RWPE2 (cell line): ENCODE measurements at places on chromosomes 16 and 17.
A peak's percentile ranks its signal among the peaks of the same experiment; 100 is the strongest.

GRCh38 chr17:31778523-31778922 lies 80.5 kb downstream of the COPRS start:
- DNase-seq, result no peak

- no peak for DNase-seq
Measured at GRCh38 chr17:31548709-31549108, 157.2 kb downstream of the RAB11FIP4 start.

GRCh38 chr17:75877752-75878173 lies 618 bp downstream of the TRIM47 start:
- DNase-seq, result peak; percentile 84

DNA sequence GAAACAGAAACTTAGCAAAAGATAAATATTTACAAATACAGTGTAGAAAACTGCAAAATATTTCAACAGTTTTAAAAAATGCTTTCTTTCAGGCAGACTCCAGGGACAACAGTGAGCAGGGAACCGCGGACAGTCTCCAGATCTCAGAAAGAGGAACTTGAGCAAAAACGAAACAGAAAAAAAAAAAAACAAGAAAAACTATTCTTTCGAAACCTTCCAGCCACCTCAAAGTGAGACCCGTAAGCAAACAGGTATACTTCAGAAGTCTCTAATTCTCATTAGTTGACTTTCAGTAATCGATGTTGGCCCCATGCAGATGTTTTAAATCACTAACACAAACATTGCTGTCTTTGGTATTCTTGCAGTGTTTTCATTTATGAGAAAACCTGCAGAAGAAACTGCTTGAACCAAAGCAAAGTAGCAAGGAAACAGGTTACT lies 15.7 kb upstream of the CCL1 start:
- DNase-seq, result no peak

DNA sequence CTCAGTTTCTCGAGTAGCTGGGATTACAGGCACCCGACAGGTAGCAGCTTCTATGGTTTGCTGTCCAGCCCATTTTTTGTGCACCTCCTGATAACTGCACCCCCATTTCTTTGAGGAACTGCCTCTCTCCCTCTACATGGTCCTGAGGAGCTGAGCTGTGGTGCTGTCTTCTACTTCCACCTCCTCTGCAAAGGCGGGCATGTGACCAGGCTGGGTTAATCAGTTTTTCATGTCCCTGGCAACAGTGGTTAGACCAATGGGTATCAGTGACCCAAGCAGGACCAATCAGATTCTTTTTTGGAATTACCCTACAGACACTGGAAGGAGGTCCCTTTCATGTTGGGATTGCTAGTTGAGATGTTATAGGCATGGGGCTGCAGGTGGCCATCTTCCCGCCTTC lies 41.3 kb downstream of the TBX21 start:
- no peak for DNase-seq

DNA sequence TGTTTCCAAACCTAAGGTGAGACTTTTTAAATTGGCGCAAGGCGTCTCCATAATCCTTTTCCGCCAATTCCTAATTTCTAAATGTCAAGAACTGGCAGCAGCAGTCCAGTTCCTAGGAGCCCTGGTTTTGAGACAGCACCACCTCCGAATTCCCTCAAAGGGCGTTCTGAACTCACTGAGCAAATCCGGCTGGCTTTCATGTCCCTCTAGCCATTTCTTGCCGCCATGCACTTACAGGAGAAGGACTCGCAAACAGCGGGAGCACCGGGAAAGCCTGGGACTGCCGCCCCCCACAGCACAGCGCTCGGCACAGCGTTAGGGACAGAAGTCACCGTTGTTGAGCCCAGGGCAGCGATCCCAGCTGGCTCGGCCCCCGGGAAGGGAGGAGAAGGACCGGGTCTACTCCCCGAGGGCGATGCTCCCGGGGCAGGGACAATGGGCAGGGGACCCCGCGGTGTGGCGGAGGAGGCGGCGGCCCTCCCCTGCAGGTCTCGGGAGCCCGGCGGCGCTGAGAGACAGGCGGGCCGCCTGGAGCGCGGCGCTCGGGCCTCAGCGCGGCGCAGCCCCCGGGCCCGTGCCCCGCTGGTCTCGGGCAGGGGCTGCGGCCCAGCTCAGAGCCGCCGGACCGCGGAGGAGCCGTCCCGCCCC lies 545 bp downstream of the ARHGAP17 start:
- no peak for DNase-seq

- peak; percentile 99 for DNase-seq
Measured at GRCh38 chr17:50055426-50056216, at the start of gene ITGA3. Gene ITGA3, plus strand, starts transcription at chr17:50056110. Its CDS starts 330 bp downstream, at chr17:50056440.

GRCh38 chr16:9801651-9802050 lies 380.6 kb downstream of the GRIN2A start:
- no peak for DNase-seq

- DNase-seq, result no peak
Measured at GRCh38 chr16:56348168-56349085, 76.9 kb downstream of the AMFR start.

DNA sequence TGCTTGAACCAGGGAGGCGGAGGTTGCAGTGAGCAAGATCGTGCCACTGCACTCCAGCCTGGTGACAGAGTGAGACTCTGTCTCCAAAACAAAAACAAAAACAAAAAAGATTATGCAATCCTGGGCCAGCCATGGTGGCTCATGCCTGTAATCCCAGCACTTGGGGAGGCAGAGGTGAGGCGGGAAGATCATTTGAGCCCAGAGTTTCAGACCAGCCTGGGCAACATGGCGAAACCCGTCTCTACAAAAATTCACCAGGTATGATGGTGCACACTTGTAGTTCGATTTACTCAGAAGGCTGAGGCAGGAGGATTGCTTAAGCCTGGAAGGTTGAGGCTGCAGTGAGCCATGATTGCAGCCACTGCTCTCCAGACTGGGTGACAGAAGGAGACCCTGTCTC lies 109.6 kb downstream of the PPM1E start:
- DNase-seq, result no peak

DNA sequence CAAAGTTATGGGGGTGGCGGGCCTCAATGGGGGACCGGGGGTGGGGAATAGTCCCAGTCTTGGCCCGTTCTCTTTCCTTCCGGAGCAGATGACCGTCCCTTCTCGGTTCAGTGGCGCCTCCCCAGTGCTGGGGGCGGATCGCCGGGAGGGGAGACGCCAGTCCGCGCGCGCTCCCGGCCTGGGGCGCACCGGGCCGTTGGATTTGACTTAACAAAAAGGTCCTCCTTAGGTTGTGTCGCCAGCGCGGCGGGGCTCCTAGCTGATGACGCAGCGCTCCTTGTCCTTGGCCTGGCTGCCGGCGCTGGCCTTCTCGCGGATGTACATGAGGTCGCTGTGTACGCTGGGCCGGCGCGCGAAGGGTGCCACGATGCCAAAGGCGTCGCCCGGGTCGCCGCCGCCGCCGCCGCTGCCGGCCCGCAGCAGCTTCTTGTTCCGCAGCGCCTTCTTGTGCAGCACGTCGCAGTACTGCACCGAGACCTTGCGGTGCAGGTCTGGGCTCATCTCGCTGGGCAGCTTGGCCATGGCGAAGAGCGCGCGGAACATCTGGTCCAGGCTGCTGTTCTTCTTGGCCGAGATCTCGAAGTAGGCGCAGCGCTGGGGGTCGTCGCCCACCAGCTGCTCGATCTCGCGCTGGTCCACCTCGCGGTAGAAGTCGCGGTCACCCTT lies 1.2 kb downstream of the RASD1 start:
- DNase-seq, result peak; percentile 40

DNA sequence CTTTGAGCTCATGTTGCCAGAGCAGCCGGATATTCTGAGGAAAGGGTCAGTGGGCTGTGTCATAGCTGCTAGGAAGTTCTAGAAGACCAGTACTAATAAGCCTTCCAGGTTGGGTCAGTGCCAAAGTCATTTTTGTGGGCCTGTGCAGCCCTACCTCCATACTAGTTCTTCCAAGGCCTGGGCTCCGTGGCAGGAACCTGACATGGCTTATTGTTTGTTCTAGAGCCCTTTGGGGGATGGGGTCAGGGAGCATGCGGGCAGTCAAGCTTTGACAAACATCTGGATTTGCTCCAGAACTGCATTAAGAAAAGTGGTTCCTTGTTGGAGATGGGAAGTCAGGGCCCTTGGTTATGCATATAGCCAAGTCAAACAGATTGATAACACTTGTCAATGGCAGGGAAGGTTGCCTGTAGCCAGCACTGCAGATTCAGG lies 7.6 kb downstream of the ALKBH5 start:
- DNase-seq, result no peak

GRCh38 chr17:64534187-64534586 lies 27.4 kb downstream of the CEP95 start:
- no peak for DNase-seq

- DNase-seq, result no peak
Measured at GRCh38 chr17:3534881-3535252, 22.7 kb downstream of the TRPV3 start.

- no peak for DNase-seq
Measured at GRCh38 chr17:68706356-68706920, 105.3 kb upstream of the FAM20A start.

DNA sequence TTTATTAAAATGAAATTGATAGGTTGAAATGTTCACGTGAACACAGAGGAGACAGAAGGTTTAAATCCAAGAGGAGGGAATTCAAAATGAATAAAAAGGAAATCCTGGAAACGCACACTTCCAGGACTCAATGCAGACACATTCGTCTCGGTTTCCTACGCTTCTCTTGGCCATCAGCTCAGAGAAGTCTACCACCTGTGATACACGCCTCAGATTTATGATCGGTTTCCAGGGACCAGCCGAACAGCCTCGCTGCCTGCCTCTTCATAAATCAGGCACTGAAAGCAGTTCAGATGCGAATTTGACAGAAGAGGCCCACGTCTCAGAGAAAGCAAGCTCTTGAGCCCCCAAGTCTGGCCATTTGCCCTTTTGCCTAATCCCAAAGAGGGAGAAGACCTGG lies 125.5 kb upstream of the IRX3 start:
- no peak for DNase-seq

DNA sequence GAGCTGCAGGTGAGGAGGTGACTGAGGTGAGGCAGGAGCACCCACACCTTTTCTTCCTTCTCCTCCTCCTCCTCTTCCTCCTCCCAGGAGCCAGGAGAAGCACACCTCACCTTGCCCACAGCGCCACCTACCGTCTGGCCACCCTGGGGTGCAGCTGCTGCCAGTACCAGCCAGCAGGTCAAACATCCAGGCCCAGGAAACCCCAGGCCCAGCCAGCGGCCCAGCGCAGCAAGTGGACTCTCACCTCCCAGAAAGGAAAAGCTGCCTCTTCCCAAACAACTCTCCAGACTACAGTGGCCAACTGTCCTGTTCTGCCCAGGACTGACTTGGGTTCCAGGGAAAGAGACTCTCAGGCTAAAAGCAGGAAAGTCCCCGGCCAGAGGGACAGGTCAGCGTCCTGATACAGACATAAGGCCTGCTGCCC lies 22.7 kb downstream of the PEMT start:
- DNase-seq, result no peak

GRCh38 chr16:30443631-30444030 lies 2.0 kb downstream of the SEPHS2 start:
- no peak for DNase-seq

DNA sequence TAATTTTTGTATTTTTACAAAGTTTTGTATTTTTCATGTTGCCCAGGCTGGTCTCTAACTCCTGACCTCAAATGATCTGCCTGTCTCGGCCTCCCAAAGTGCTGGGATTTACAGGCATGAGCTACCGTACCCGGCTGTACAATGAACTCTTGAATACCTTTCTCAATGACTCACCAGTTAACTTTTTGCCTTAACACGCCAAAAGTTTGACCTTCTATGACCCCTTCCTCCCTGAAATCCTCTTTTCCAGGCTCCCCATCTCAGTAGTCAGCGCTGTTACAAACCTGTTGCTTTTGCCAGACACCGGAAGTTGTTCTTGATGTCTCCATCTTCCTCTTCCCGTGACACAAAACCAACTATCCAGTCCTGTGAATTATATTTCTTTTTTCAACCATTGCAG lies 158.1 kb upstream of the ASIC2 start:
- no peak for DNase-seq

DNA sequence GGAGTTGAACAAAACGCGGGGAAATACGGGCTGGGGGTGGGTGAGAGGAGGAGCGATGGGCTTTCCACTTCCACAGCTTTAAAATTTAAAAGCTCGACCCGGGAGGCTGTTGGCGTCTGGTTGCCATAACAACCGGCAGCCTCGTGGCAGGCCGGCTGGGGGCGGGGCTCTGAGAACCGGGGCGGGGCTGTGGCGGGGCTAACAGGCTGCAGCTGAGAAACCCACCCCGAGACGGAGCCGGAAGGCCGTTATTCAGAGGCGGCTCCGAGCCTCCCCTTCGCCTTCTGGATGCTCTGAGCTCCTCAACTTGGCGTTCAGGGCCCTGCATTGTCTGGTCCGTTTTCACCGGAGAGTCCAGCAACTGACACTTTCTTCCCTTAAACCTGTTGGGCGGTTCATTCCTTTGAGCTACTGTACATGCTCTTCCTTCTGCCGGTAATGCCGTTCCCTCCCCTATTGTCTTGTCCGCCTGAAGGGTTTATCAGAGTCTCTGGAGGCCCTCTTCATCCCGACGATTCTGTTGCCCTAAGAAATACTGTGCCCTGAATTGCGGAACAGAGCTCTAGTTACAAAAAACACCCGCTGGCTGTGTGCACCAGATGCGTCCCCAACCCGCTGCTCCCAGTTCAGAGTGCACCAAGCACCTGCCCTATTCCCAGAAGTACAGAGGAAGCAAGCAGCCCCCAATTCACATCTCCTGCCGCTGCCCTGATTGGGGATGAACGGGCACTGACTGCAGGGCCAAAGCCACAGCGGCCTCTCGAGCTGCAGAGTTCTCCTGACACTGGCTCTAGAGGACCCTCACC lies 596 bp downstream of the DNAAF8 start:
- peak; percentile 86 for DNase-seq

DNA sequence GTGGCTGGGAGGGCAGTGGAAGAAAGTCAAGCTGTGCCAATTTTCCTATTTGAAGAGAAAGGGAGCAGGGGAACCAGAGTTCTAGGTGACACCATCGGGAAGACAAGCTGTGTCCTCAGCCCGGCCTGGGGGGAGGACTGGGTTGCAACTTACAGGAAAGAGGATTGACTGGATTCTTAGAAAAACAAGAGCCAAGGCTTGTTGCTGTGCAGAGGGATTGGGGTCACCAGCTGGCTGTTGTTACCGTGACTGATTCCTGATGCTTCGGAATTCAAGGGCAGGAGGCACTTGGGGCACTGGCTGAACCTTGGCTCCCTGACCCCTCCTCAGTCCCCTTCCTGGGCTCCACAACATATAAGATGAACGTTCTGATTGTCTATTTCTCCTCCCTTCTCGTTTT lies 16.8 kb upstream of the MMP2 start:
- no peak for DNase-seq

DNA sequence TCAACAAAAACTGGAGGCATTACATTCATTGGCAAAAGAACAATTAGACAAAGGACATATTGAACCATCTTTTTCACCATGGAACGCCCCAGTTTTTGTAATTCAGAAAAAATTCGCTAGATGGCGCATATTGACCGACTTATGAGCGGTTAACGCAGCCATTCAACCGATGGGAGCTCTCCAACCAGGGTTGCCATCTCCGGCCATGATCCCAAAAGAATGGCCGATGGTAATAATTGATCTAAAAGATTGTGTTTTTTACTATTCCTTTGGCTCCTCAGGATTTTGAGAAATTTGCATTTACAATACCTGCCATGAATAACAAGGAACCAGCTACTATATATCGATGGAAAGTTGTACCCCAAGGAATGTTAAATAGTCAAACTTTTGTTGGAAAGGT lies 21.4 kb downstream of the ALOX15B start:
- no peak for DNase-seq

- no peak for DNase-seq
Measured at GRCh38 chr17:9890124-9890523, 14.9 kb downstream of the RCVRN start.
